ENCODE measurements at places on chromosomes 12 and 14.

- no peak for DNase-seq
These were observed 145.6 kb upstream of the NCOR2 start for GRCh38 chr12:124713041-124713435.

DNA sequence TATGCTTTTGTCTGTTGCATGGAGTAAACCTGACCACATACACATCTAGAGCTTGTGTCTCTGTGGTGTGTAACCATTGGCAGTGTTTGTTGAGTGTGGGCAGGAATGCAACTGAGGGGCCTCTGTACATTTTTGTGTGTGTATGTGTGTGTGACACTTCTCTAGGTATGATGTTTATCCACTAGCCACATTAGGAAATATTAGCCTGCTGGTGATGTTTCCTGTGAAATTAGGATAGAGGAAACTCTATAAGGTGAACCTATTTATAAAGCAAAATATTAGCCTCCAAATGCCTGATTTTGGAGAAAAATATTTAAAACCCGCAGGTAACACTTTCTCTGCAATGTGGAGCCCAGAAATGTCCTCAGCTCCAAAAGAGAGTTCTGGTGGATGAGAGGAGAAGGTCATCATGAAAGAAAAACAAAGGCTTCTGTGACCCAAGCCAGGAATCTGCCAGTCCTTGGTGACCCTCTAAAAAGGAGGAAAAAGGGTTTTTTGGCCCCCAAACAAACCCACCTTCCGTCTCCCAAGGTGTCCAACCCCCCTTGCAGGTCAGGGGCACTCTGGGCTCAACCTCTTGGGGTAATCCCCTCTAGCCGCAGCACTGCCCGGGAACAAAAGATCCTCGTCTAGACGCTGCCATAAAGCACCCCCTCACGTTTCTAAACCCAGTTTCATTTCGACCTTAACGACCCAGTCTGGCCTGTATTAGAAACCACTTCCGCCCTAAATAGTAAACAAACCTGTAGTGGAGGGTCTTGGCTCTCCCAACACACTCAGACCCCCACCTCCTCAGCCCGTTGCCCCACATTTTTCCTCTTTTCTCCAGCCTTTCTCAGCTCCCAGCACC is 3.1 kb upstream of the HOTAIR start:
- no peak for DNase-seq

- DNase-seq = no peak
These were observed 201.3 kb downstream of the PCNX1 start for GRCh38 chr14:71108398-71109119.

DNA sequence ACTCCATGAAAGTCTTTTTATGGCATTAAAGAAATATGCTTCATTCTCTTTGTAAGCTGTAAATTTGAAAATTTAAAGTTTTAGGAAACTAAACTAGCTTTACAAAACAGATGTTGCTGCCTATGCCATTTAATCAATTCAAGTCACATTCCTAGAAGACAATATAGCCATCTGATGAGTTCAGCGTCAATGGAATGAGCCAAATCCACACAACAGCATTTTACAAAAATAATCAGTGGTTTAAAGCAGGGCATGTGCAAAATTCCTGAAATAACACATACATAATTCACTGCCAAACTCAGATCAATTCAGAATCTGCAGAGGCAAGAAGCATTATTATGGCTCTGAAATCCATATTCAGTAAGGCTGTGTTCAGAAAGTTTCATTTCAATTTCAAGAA is 75.6 kb downstream of the MED13L start:
- DNase-seq = peak; percentile 77

DNA sequence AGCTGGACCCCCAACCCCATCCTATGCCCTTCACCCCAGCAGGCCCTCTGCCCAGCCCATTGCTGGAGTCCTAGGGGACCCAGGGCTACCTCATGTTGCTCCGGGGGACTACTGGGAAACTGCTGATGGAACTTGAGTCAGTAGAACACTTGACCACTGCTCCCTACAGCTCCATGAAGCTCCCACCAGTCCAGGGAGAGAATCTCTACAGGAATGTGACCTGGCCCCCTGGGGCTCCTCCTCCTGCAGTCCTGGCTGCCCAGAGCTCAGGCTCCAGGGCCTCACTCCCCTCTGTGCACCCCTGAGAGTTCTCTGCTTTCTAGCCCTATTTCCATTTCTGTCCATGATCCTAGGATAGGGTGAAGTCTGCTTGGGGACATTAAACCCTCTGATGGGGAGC is 10.8 kb upstream of the AQP2 start:
- DNase-seq = no peak

DNA sequence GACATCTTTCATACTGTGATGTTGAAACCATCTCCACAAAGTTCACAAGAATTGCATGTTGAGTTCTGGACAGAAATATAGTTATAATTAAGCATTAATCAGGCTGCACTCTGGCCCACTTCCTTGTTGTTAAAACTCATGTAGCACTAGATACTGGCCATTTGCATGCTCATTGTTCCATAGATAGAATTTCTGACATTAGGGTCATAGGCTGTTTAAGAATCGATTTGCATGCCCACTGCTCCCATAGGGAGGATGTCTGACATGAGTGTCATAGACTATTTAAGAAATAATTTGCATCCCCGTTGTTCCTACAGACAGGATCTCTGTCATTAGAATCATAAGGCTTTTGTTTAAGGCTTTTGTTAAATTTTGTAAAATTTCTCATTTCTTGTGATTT is 50.2 kb downstream of the MYF5 start:
- no peak for DNase-seq

DNA sequence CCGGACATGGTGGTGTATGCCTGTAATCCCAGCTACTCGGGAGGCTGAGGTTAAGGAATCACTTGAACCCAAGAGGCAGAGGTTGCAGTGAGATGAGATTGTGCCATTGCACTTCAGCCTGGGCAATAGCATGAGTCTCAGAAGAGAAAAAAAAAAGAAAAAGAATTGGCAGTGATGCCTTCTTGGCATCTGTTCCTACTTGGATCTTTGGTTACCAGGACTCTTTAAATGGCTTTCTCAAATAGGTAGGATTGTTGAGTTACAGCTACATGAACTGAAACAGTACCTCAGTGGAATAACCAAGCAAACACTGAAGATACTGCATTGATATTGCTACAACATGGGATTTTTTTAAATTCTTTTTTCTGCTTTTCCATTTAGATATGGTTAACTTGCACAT is 136.8 kb downstream of the SAMD4A start:
- no peak for DNase-seq

GRCh38 chr14:93115821-93116675 is at the start of gene ITPK1:
ITPK1 (minus strand) TSS chr14:93115925; CDS start chr14:93115163, 762 bp downstream.
- peak; percentile 66 for DNase-seq

DNA sequence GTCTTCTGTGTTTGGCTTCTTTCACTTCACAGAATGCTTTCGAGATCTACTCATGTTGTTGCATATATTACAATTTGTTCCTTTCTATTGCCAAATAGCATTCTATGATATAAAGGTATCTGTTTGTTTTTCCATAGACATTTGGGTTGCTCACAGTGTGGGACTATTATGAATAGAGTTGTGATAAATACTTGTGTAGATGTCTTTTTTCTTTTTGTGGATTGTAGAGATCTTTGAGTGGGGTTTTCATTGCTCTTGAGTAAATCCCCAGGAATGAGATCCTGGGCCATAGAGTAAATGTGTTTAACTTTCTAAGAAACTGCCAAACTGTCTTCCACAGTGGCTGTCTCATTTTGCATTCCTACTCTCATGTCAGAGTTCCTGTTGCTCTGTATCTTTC is 24.9 kb upstream of the CEBPE start:
- peak; percentile 26 for DNase-seq

DNA sequence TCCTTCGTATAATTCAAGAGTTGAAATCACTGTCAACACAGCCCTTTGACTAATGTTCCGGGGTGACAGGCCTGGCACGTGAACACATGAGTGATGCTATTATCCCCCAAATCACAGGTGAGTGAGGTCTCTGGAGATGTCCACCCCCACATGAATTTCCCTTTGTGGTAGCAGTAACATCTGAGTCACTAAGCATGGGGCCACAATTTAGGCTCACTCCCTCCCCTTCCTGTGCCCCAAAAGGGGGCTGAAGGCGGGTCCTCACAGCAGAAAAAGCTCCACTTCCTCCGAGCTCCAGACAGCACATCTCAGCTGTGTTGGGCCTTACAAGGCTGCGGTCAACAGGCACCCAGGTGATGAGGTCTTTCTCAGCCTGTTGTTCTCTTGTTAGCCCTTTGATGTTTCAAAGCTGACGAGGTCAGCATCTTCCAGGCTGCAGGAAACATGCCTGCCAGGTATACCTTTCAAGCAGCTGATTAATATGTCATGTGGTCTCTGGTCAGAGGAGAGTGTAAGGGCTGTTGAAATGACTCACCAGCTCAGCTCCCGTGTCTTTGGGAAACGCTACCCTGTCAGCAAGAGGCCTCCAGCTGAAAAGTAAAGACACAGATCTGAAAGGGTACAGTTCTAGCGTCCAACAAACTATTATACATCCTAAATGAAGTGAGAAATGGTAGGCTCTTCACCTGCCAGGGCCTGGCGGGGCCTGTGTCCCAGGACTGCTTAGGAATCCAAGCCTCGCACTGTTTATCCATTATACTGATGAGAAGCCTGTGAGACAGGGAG is 107.3 kb downstream of the ZFP36L1 start:
- DNase-seq = peak; percentile 73

Data from EH (cell line).